IPS DF 19.7 (cell line): ENCODE measurements at places on chromosomes 5 and 9.

GRCh38 chr5:2577312-2578036 lies 174.0 kb downstream of the IRX2 start:
- DNase-seq: no peak

DNA sequence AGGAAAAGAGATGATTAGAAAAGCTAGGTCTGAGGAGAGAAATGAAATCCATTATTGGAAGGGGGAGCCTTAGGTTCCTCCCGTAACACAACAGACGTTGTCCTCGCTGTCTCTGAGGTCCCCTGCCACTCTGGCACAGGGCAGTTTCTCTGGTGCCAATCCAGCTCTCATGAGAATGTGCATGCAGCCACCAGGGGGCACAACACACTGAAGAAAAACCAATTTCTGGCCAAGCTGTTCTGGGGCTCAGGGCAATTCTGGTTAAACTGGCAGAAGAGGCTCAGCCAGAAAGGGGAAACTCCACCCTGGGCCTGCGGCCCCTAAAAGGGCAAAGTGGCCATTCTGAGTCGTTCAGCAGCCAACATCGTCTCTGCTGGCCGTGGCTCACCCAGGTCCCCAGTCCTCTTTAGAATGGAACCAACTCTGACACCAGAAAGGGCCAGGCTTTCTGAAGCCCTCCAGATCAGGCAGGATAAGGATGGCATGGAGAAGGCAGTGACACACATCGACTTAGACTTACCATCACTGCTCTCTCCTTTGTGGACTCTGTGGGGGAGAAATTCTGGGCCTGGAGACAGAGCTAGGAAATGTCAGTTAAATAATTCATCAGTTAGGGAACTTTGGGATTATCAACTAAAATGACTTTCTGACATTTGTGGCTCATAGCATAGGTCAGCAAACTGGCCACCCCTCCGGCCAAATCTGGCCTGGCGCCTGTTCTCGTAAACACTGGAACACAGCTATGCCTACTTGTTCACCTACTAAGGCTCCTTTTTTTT lies 58.5 kb upstream of the GOLPH3 start:
- peak; percentile 9 for DNase-seq

- no peak for DNase-seq
Measured at GRCh38 chr5:73442996-73443627, 5.5 kb downstream of the FOXD1 start.

DNA sequence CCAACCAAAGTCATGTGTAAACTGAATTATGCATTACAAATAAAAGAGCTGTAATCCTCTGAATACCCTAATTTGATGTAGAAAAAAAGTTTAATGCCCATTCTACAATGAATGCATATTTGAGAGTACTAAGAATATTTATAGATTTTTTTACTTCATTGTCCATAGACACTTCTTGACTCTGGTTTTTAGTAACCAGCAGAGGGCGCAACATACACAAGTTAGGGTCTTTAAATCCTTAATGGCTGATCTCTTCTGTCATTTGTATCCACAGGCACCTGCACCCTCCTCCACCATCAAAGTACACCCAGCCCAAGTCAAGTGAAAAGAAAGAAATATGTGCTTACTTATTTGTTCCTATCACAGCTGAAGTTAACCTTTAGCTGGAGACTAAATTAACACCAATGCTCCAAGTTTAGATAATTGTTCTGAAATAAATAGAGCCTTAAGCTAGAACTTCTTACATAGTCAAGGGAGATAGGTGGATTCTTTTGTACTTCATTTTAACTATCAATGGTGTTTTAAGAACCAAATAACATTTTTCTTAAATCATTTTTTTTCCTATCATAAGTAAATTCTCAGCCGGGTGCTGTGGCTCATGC lies 524.2 kb upstream of the DAB2 start:
- DNase-seq: peak; percentile 33

GRCh38 chr9:78778861-78779374 lies 482.0 kb downstream of the PSAT1 start:
- no peak for DNase-seq
